ENCODE measurements at places on chromosomes 3 and 15. TPM values are rescaled to one million over a fixed set of nuclear protein-coding genes. Genes with fewer than 3 reads are reported as not detected.

The GJD2 gene
- total RNA-seq, result not detected

The PLD1 gene
- total RNA-seq, result 18.4 TPM

The DISP2 gene
- 0.13 TPM for total RNA-seq

The LDHAL6B gene
- total RNA-seq, result not detected

The TF gene
- total RNA-seq, result 3.1 TPM

The CLDN18 gene
- total RNA-seq, result 0.39 TPM

The CTXN2 gene
- not detected for total RNA-seq

The KIF7 gene
- total RNA-seq, result 23.6 TPM
